ENCODE measurements at places on chromosomes 12 and 14. TPM values are rescaled to one million over a fixed set of nuclear protein-coding genes. Genes with fewer than 3 reads are reported as not detected.

DNA sequence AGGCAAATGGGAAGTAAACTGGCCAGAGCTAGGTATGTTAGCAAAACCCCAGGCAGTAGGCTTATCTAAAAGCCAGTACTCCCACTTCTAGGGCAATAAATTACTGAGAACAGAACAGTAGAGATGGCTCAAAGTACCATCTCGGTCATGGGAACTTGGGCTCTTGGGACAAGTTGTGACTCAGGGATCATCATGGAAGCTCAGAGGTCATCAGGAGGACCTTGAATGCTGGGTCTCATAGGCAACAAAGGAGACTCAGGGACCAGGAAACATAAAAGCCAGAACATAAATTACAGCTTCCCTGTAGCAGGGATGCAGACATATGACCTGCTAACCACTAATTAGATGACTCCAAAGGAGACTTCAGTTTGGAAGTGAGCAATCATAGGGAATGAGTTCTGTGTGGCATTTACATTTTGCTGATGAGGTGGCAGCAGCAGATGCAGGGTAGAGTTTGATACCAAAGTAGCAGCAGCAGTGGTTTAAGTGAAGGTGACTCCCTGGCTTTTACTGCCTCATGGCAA is 97.6 kb upstream of the SCAF11 start:
- DNase-seq = no peak

GRCh38 chr14:84825481-84826251 is 704.3 kb upstream of the FLRT2 start:
- DNase-seq = no peak

GRCh38 chr12:48194799-48195201 is 8.3 kb downstream of the OR10AD1 start:
- DNase-seq = no peak

- peak; percentile 69 for DNase-seq
Observed at GRCh38 chr12:57133013-57133569, 4.8 kb downstream of the LRP1 start.

DNA sequence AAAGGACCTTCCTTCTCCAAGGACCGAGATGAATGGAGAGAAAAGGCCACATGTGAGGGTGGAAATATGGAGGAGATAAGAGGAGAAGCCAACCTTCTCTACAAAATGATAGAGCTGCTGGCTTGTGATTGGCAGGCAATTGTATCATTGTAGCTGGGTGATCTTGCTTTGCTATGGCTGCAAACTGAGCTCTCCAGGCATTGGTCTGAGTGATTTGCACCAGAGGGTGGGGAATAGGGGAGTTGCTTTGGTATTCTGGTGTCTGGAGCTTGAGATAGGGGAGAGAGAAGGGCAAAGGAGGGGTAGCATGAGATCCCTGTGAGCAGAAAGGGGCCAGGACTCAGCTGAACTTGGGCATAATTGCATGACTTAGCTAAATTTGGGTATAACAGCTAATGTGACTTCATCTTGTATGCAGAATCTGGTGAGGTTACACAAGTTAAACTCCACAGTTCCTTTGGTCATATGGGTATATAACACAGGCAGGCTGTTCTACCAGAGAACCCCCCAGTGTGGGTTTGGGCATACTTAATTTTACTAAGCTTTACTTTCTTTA is 72.0 kb downstream of the FOS start:
- DNase-seq = no peak

GRCh38 chr12:3436461-3437065 is 54.4 kb upstream of the PRMT8 start:
- peak; percentile 35 for DNase-seq

ETFBKMT gene
- 0.87 TPM for total RNA-seq

GRCh38 chr14:57811998-57812546 is 53.8 kb downstream of the SLC35F4 start:
- DNase-seq = no peak

- no peak for DNase-seq
Observed at GRCh38 chr14:53947452-53948204, 9.0 kb downstream of the BMP4 start.

- DNase-seq = no peak
Observed at GRCh38 chr14:104699426-104699748, 10.0 kb downstream of the INF2 start.

GRCh38 chr12:56221232-56221756 is 428 bp downstream of the RNF41 start:
- DNase-seq = peak; percentile 89

- DNase-seq = no peak
Observed at GRCh38 chr14:84028080-84028604, 1501.8 kb upstream of the FLRT2 start.

DNA sequence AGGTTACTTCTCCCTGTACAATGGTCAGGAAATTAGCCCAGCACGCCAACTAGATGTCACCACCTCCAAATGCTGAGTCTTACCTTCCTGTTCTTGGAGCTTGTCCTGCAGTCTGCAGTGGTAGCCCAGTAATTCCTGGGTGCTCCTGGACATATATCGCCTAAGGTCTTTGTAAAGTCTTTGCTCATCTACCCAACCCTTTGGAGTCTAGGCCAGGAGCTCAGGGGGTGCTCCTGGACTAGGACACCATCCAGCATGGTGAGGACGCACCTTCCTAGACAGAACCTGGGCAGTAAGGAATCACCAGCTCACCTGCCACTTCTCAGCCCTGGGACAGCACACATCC is 569 bp downstream of the SERPINA10 start:
- no peak for DNase-seq

HVCN1 gene
- 9.5 TPM for total RNA-seq

OR4Q3 gene
- not detected for total RNA-seq

DNA sequence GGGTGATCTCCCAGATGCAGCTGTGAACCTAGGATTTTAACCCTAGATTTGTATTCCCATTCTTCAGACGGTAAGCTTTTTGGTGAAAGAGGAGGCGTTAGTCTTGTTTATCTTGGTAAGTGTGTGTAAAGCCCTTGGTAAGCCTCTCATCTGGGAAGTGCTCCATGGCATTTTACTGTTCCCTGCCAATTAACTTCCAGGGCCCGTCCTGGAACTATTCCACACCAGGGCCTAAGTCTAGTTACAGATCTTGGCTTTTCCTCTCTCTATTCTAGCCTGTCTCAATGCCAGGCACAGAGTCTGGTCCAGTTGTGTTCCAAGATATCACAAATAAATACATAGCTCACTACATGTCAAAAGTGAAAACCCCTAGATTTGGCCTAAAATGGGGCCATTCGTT is 42.4 kb downstream of the YEATS4 start:
- DNase-seq = no peak

DNA sequence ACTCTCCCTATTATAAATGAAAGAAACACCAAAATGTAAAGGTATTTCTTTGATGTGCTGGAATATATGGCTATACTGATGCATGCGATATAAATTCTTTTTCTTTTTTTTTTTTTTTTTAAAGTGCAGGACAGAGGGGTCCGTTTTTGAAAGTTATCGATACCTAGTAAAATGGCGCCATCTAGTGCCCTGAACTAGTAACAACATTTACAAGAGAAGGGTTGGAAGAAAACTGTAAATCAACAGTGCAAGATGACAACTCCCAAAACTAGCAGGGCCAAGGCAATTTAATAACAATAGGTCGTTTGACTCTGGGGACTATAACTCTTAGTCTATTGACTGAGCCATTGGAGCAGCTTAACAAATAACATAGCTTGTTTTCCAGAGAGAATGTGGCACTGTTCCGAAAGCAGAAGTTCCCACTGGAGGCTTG is 137.7 kb downstream of the SPTSSA start:
- peak; percentile 57 for DNase-seq

INHBC gene
- total RNA-seq = not detected

DNA sequence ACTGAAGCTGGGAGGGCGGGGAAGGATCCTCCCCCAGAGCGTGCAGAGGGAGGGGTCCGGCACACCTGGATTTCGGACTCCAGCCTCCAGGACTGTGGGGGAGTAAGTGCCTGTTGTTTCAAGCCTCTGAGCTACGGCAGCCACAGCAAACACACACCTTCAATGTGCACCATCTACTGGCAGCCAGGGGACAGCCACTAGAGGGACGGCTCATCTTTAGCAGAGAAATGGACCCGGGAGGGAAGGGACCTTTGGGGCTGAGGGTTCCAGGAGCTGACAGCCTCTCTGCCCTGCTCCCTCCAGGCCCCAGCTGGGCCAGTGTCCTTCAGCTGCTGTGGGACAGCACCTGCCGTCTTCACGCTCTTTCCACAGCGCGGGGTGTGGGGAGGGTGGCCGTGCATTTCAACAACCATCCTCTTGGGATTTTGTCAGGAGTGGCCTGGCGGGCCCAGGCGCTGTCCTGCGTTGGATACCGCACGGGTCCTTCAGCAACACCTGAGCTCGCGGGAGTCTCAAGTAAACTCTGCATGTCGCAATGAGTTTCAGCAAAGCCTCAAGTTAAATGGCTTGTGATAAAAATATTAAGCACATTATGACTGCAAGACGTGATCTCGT is 209.2 kb upstream of the C14orf180 start:
- peak; percentile 86 for DNase-seq

DNA sequence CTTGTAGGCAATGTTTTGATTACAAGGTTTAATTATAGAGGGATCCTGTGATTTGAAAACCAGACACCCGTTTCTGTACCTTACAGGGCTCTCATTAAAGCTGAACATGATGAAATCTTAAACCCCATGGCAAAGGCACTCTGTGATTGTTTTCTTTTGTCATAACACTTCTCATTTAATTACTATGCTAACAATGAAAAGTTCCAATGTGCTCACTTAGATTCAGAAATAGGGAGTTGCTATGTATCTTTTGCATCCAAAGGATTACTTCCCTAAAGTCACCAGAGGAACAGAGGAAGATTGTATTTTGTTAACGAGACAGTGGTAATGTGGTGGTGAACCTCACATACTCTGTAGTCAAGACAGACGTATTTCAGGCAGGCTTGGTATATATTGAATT is 81.5 kb upstream of the MYF6 start:
- DNase-seq = no peak

CCDC63 gene
- total RNA-seq = 2.9 TPM

DNA sequence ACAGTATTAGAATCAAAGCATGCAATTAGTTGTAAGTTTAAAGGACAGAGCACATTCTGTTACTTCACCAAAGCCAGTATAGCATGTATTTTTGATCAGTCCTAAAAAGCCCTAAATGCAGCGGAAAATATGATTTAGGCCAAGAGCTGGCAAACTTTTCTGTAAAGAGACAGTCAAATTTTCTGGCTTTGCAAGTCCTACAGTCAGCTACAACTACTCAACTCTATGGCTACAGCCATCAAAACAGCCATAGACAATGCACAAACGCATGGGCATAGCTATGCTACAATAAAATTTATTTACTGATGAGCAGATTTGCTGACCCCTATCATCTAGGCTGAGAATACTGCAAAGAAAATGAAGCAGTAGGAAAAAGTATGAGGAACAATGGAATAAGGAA is 52.9 kb downstream of the ATXN2 start:
- DNase-seq = no peak

GTF2A1 gene
- total RNA-seq = 36.0 TPM

GRCh38 chr12:70260646-70261045 is 17.4 kb downstream of the CNOT2 start:
- DNase-seq = no peak

DNA sequence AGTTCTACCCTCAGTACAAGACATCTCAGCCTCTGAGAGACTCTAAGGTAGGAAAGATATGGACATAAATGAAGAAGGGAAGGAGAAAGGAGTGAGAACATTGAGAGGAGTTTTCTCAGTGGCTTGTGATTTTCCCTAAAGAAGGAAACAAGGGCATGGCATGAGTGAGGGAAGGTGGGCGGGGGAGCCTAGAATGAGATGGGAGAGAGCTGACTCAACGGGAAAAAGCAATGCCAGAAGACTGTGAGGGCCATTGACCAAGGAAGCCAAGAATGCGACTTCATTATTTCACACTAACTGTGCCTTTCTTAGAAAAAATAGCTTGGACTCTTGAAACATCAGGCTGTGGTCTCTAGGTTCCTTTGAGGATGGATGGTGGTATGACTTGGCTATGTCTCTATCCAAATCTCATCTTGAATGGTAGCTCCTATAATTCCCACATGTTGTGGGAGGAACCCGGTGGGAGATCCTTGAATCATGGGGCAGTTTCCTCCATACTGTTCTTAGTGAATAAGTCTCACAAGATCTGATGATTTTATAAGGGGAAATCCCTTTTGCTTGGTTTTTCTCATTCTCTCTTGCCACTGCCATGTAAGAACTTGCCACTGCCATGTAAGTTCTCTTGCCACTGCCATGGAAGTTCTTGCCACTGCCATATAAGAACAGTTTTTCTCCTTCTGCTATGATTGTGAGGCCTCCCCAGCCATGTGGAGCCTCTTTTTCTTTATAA is 279.6 kb downstream of the NUAK1 start:
- no peak for DNase-seq

- no peak for DNase-seq
Observed at GRCh38 chr12:82651489-82651888, 35.2 kb upstream of the TMTC2 start.

DNA sequence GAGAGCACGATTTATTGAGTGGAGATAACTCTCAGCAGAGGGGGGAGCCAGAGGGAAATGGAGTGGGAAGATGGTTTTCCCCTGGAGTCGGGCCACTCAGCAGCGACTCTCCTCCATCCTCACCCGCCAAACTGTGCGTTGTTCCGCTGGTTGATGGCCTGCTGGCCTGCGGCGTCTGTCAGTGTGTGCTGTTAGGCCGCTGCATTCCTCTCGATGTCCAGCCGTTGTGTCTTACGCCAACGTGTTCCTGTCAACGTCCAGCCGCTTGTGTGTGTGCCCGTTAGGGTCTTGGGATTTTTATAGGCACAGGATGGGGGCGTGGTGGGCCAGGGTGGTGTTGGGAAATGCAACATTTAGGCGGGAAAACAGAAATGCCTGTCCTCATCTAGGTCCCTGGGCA is 69.2 kb downstream of the PTPRQ start:
- DNase-seq = peak; percentile 49

STXBP6 gene
- 0.65 TPM for total RNA-seq

GRCh38 chr14:80584744-80585505 is 356.6 kb downstream of the CEP128 start:
- no peak for DNase-seq

- DNase-seq = no peak
Observed at GRCh38 chr12:80178846-80179245, 79.5 kb downstream of the OTOGL start.

STRN3 gene
- 58.9 TPM for total RNA-seq

DNA sequence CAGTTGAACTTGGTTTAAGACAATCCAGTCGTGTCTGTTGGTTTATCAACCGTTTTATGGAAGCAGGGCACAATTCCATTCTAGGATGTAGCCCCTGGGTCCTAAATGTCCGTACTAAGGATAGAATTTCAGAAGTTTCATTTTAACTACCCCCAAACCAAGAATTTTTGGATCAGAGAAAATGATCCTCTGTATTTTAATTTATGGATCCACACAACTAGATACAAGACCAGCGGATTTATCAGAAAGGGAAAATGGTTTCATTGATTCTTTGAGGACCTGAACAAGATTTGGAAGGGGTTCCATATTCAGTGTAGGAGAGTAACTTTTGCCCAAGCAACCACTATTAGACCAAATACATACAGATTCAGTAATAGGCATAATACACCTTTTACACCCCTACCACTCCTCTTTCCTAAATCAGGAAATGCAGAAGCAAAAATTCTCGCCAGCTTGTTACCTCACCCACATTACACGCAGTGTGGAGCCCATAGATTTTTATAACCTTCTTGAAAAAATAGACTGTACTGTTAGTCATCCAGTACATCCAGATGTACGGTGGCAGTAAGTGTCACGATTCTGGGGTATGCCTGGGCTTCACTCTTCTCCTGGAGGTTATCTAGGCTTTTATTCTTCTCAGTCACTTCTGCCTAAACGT is 1.4 kb upstream of the FBXL14 start:
- no peak for DNase-seq
